AG10803 (cell line): ENCODE measurements at places on chromosomes 16 and 17.

- DNase-seq = no peak
Measured at GRCh38 chr17:75576661-75577060, 10.9 kb upstream of the MYO15B start.

- peak; percentile 53 for DNase-seq
Measured at GRCh38 chr16:59591480-59591879, 857.4 kb upstream of the GOT2 start.

GRCh38 chr17:50292465-50292864 is 18.2 kb downstream of the TMEM92 start:
- DNase-seq = peak; percentile 46

DNA sequence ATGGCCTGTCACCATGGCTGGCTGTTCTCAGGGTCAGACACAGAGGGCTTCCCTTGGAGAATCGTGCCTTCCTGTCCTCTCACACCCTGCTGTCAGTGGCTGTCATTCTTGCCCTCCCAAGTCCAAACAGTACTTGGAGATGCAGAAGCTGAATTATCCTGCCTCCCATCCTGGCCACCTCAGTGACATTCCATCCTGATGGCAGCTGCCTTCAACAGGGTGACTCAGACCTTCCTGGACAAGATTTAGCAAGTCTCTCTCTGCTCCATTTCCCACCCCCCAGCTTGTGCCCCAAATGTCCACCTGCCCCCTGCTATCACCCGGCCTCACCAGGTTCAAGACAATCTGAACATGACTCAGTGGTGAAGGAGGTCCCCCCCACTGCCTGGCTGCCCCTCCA is 4.8 kb upstream of the KRT36 start:
- DNase-seq = peak; percentile 45

DNA sequence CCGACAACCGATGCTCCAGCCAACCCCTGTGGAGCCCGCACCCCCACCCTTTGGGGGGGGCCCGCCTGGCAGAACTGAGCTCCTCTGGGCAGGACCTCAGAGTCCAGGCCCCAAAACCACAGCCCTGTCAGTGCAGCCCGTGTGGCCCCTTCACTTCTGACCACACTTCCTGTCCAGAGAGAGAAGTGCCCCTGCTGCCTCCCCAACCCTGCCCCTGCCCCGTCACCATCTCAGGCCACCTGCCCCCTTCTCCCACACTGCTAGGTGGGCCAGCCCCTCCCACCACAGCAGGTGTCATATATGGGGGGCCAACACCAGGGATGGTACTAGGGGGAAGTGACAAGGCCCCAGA is 17.9 kb downstream of the NGFR start:
- no peak for DNase-seq

DNA sequence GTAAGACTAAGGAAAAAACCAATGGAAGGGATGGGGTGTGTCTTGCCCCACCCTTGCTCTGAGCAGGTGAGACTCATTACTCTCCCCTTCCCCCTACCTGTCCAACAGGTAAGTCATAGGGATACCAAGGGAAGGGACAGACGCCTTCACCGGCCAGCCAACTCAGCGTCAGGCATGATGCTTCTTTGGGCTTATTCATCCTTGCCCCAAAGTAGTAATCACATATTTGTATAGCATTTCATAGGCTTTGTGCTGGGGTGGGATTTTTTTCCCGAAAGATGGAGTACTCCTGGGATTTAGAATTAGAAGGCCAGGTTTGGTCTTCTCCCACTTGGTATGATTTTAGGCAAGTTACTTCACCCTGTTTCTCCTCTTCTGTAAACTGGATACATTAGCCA is 509 bp upstream of the JUP start:
- DNase-seq = no peak

DNA sequence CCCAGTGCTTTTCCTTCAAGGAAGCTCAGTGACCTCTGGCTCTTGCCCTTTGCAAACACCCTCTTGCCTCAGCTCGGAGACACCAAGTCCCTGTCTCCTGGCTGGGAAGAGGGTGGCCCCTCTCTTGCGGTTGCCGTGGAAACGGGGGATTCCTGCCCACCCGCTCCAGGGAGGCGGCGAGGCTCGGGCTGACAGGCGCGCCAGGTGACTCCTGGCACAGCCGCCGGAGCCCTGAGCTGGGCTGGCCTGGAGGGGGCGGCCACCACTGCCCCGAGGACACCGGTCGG is 71.4 kb downstream of the ABR start:
- no peak for DNase-seq

- no peak for DNase-seq
Measured at GRCh38 chr17:72454342-72454741, 333.5 kb downstream of the SOX9 start.

DNA sequence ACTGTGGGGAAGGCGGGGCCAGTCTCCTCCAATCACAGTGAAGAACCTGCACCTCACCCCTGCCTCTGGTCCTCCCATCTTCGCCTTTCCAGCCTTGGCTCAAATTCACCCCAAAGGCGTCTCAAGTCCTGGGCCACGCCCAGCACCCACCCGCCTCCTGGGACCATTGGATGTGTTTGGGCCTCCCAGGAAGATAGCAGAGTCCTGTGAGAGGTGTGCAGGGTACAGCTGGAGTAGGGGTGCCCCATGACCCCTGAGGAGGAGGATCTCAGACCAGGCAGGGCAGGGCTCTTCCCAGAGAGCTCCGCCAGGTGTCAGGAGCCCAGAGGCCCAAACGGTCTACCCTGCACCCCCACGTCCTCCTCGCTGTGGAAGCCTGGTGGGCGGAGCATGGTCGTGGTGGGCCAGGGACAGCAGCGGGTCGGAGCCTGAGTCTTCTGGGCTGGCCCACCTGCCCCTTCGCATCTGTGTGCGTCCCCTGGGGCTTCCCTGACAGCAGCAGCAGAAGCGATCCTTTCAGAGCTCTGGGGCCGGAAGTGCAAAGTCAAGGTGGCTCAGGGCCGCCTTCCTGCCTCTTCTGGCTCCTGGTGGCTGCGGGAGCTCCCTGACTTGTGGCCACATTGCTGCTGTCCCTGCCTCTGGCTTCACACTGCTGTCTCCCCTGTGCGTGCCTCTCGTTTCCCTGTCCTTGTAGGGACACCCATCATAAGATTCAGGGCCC is 34.9 kb upstream of the ZNF469 start:
- no peak for DNase-seq

DNA sequence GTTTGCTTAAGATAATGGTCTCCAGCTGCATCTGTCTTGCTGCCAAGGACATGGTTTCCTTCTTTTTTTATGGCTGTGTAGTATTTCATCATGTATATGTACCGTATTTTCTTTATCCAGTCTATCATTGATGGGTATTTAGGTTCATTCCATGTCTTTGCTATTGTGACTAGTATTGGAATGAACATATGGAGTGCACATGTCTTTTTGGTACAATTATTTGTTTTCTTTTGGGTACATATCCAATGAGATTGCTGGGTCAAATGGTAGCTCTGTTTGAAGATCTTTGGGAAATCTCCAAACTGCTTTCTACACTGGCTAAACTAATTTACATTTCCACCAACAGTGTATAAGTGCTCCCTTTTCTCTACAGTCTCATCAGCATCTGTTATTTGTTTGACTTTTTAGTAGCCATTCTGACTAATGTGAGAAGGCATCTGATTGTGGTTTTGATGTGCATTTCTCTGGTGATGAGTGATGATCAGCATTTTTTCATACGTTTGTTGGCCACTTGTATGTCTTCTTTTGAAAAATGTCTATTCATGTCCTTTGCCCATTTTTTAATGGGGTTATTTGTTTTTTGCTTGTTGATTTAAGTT is 66.2 kb downstream of the TNFRSF13B start:
- peak; percentile 97 for DNase-seq

DNA sequence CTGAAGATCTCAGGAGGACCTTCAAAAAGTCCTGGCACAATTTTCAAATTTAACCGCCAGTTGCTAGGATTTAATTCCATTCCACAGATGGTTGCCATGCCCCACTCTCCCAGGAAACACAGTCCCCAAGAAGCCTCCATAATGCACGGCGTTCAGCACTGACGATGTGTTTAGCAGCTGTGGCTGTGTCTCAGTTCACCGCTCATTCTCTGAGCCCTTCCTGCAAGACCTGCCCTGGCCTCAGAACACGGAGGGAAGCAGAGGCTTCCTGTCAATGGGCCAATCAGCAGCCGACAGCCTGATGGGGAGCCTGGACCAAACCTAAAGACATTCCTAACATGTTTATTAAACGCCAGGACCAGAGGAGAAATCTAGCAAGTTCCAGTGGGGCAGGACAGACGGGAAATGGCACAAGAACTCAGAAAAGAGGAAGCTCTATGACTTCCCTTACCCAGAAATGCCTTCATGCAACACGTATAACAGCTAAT is 4.9 kb downstream of the MYLK3 start:
- DNase-seq = peak; percentile 63

DNA sequence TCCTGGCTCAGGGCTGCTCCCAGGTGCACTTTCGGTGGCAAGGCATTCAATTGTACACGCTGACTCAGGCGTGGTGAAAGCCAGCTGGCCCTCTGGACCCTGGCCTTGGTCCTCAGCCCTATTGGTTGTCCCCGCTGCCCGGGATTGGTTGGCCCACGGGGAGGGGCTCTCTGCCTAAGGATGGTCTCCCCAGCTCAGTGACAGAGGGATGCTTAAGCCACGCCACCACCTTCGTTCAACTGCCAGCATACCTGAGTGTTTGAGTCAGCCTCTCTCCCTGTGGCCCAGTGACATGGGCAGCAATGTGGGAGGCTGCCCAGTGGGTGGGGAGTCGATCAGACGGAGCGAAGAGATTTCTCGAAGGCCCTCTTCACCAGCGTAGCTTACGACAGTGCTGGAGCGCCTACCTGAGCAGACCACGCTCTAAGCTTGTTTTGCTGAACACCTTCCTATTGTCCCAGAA is 30.3 kb downstream of the IRF8 start:
- no peak for DNase-seq

DNA sequence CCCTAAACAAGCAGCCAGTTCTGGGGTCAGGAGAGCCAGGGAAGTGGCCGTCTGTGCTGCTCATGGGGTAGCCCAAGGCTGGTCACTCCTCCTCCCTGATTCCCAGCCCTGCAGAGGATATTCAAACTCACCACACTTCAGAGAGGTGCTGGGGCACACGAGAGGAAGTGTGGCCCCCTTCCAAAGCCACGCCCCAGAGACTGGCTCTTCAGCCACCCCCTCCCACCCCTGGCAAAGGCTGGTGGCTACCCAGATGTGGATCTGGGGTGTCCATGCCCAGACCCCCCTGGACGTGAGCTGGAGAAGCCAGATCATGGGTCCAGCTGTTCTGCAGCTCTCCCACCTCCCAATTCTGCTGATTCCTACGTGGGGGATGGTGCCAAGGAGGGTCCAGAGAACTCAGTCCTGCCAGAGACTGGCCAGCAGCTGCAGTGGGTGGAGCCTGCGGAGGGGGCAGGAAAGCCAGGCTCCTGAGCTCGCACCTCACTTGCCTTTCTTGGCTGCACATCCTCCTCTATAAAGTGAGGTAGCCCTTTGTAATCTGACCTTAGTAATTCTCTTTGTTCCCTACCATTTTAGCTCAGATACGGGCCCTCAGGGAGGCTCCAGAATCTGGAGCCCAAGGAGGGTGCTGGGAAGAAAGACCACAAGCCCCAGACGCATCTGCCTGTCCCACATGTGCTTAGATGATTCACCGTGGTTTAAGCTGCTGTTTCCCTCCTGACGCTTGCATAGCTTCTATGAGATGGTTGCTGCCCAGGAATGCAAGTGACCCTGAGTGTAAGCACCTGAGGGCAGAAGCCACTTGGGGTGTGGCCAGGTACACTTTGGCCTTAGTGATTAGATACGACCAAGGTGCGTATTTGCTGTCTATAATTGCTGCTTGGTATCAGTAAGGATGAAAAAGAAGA is 15.3 kb downstream of the SDK2 start:
- DNase-seq = no peak

DNA sequence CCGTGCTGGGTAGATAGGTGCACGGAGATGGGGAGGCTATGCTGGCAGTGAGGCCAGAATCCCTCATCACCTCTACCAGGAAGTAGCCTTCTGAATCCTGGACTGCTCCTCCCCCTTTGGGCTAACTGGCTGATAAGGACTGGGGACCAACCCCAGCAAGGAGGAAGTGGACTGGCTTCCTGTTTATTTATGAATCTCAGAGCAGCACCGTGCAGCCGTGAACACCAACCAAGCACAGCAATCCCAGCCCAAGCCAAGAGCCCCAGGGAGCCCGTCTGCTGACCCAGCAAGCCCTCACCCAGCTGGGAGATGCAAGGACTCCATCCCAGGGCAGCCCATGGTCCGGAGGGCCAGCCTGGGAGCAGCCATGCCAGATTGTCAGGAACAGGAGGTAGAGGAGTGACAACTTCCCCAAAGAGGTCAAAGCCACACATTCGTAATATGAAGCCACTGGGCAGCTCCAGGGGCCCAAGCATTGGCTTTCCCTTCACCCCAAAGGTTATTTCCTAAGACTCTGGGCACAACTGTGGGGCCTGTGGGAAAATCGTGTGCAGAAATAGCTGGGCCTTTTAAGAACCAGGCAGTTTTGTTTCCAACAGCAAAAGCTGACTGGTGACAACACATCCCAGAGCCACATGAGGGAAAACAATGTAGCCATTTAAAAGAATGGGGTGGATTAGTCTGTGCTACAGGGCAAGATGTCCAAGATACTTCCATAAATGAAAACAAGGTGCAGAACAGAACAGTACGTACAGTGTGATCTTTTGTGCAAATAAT is 23.9 kb downstream of the PHB1 start:
- DNase-seq = no peak

DNA sequence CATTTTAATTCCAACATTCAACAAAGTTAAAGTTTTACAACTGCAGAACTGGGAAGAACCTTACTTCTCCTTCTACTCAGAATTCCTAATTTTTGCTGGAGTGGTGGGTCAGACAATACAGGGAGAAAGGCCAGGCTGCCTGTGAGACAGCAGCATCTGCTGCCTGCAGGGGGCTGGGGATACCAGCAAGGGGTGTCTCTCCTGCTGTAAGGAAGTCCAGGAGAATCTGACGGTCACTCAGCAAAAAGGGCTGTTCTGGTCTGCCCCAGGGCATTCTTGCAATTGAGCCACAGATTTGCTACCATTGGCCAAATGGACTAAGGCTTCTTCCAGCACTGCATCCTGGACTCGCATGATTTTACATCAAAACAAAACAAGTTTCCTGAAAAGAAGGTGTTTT is 426.6 kb upstream of the CDH11 start:
- no peak for DNase-seq

GRCh38 chr17:42709561-42709960 is 27.2 kb downstream of the CNTNAP1 start:
- no peak for DNase-seq

- peak; percentile 48 for DNase-seq
Measured at GRCh38 chr16:4123616-4124300, 7.5 kb upstream of the ADCY9 start.

DNA sequence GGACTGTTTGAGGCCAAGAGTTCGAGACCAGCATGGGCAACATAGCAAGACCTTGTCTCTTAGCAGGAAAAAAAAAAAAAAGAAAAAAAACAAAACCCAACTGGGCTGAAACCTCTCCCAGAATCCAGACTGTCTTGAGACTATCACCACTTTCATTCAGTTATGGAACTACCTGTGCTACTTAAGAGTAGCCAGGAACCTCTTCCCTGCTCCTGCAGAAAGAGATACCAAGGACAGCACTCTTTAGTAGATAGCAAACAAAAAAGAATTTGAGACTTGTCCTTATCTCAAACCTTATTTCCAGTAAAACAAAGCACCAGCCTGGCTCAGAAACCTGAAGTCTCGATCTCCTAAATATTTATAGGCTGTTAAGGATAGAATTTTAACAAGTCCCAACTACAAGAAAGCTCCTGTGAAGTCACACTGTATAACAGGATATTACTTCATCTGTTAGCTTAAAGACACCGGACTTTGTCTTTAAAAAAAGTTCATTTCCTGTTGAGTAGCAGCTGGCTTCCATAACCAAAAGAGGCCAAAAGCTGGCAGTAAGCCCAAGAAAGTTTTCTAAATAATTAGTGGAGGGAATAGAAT is 5.1 kb downstream of the CDR2 start:
- DNase-seq = peak; percentile 62
